ENCODE measurements at places on chromosomes 2 and 18.
A peak's percentile ranks its signal among the peaks of the same experiment; 100 is the strongest.

DNA sequence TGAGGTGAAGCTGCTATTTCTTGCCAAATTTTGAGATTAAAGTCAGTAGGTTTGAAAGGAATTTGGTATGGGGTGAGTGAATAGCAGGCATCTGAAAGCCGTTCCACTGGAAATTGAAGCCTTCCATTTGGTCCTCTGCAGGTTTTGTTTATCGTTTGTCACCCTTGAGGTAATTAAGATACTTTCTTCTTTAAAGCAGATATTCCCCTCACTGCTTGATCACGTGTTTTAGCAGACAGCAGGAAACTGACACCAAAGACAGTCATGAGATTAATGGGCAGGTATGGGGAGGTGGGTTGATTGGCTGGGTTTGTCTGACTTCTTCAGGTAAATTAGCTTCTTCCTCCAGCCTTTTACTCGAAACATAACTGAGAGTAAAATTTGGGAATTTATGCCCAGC is 10.7 kb downstream of the LPIN1 start:
- DNase-seq = no peak

DNA sequence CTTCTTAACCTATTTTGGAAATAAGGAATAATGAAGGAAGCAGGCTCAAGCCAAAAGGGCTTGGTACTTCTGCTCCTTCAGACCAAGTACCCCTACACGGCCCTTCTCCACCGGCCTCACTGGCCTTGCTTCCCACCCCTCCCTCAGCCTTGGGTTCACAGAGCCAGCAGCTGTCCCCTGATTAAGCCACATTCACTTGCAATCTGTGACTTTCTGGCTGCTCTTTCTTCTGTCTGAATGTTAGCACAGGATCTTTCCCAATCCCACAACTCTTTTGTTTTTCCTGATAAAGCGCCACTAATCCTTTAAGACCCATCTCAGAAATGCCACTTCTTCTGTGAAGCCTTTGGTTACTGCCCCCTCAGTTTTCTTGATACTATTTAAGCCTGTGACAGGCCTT is 52.4 kb downstream of the REEP1 start:
- no peak for DNase-seq

DNA sequence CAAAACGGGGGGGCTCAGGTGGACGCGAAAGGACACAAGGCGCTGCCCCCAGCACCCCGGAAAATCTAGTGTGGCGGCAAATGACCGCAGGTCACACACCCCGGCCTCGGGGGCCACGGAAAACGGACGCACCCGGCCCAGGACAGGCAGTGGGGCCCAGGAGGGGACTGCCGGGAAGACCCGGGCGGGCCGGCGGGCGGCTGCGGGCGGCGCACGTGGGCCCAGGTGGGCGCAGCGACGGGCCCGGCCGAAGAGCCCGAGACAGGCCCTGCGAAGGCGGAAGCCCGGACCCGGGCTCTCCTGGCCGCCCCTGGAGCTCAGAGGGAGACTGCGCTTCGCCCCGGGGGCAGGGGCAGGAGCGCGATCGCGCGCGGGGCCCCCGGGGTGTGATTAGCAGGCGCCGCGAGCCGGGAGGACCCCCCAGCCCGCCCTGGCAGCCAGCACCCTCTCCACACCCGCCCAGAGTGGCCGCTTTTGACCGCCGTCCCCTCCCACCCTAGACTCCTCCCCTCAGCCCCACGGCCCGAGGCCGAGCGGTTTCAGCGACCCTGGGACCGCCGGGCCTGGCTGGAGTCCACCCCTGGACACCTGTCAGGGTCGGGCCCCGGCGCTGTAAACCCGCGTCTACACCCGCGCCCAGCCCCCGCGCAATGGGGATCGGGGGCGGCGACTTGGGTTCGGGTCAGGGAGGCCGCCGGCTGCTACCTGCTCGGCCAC is 773 bp downstream of the MBP start:
- no peak for DNase-seq

- no peak for DNase-seq
Observed at GRCh38 chr2:158714420-158714819, 80.7 kb upstream of the DAPL1 start.

GRCh38 chr2:169478339-169478738 is 955 bp upstream of the BBS5 start:
- DNase-seq = no peak

DNA sequence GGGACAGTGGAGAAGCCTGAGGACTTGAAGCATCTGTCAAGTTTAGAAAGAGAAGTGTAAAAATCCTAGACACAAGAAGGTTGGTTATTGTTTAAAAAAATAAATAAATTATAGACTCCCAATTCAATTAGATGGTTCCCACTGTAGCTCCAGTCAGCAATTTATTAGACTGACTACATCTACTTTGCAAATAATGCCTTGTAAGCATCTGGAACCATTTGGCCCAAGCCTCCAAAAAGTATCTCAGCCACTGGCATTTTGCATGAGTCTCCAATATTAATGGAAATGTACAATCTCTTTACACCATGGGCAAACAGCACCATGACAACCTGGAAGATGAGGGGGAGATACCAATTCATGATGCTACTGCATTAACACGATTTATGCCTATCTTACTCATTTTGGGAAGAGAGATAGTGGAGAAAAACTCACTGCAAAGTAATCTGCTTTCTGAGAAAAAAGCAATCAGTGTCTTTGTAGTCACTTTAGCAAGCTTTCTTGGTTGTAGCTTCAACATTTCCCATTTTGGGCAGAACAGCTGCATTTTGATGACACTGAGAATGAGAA is 2.8 kb downstream of the NYAP2 start:
- DNase-seq = peak; percentile 56

DNA sequence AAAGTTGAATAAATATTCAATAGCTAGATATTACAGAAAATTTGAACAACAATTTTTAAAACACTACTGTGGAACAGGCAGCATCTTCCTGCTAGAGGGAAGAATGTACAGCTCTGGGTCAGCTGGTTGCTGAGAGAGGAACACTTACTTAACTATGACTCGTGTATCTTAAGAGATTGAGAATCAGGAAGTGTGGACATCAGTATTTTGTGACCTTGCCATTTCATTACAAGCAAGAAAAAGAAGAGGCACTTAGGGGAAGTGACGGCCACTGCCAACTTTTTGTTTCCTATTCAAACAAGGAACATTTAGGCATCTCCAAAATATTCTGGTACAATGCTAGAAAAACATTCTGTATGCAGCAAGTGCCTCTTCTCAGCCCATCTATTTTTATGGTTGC is 45.9 kb downstream of the ITPRID2 start:
- no peak for DNase-seq

- peak; percentile 35 for DNase-seq
Observed at GRCh38 chr2:136135921-136136906, 18.3 kb upstream of the CXCR4 start.

- DNase-seq = no peak
Observed at GRCh38 chr2:172488556-172488955, 61.2 kb downstream of the ITGA6 start.

GRCh38 chr2:173214213-173214612 is 138.6 kb downstream of the MAP3K20 start:
- DNase-seq = peak; percentile 10

DNA sequence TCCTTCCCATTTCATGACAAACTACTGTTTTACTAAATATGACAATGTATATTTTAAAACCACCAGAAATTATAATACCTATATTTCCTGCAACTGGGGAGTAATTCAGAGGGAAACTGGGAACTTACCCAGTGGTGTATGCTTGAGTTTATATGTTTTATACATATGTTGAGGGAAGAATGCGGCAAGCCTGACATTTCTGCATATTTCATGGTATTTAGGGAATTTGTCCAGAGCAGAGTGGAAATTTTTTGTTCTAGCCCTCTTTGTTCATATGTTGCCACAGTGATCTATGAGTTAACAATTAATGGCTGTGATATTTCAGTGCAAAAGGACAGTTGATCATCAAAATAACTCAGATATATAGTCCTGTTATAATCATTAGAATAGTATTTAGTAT is 230.8 kb upstream of the VWC2L start:
- DNase-seq = no peak

DNA sequence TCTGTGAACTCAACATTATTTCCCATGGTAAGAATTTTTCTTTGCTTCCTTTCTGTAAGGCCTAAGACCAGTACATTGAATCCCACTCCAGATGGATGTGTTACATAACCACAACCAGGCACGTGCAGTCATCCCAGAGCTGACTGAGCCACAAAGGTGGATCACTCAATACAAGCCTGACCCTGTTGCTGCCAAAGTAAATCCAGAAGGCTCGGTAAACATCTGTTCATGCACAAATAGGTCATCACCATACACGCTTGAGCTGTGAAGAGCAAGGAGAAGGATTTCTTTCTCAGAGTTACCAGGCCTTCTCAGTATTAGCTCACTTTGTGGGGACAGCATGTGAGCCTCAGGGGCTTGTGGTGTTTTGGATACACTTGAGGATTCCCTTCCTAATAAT is 791.4 kb upstream of the FANCL start:
- DNase-seq = no peak

- DNase-seq = no peak
Observed at GRCh38 chr2:195382186-195382585, 274.8 kb upstream of the SLC39A10 start.

DNA sequence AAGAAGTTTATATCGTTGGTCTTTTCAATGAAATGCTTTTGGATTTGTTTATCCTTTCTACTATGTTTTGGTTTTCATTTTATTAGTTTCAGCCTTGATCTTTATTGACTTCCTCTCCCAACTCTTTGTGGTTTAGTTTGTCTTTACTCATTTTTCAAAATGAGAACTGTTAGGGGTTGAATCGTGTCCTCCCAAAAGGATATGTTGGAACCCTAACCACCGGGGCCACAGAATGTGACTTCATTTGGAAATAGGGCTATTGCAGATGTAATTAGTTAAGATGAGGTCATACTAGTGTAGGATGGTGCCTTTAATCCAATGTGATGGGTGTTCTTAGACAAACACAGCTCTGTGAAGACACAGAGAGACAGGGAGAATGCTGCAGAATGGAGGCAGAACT is 60.4 kb upstream of the IL1R2 start:
- no peak for DNase-seq

- DNase-seq = no peak
Observed at GRCh38 chr2:177548636-177549035, 156.1 kb downstream of the AGPS start.

- no peak for DNase-seq
Observed at GRCh38 chr2:231923951-231924888, 2.0 kb downstream of the NPPC start.

DNA sequence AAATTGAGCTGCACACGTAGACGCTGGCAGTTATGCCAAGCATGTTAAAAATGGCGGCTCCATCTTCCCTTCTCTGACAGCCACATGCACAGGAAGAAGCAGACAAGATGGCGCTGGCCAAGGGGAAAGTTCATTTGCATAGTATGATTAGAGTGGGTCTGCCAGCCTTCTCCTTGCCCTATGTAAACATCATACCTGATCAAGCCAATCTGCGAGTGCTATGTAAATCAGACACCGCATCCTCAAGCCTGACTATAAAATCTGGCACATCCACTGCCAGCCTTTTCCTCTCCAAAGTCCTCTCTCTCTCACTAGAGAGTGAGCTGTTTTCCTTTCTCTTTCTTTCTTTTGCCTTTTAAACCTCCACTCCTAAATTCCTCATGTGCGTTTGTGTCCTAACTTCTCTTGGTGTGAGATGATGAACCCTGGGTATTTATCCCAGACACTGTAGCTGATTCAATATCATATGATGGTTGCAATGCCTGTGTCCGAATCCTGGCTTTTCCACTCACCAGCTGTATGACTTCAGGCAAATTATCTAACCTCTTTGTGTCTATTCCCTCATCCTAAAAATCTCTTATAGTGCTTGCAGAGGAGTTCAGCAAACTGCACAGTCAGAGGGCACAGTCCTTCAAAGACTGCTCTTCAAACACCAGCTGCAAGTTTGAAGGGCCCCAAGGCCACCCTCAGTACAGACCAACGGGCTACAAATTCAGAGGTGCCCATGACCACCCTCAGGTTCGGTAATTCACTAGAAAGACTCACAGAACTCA is 39.3 kb upstream of the ITSN2 start:
- DNase-seq = no peak

- no peak for DNase-seq
Observed at GRCh38 chr18:13465124-13465446, 246.5 kb downstream of the LDLRAD4 start.

DNA sequence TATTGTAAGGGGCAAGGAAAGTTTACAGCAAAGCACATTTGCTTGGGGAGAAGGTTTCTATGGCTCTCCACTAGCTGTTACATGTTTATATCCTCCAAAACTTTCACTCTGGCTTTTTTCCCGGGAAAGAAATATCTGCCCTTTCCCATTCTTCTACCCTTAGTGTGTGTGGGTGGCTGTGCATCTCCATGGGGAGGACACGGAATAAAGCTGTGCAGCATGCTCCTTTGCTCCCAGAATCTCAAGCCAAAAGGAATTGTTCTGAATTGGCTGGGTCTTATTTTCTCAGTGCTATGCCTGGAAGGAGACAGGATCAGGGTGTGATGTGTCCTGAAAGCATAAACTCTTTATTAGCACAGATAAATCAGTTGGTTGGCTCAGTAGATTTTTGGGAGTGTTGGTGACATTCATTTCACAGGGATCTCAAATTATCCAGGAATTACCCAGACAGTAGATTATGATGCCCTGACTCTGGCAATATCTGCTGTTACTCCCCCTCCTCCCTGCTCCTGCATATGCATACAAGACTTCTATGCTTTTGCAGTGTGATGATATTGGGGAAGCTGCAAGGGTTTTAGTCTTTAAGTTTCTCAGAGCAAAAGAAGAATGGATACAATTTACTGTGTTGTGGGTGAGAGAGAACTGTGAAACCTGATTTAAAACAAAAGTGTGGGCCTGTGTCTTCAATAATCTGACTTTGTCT is 63.1 kb downstream of the PARD3B start:
- DNase-seq = peak; percentile 25

- no peak for DNase-seq
Observed at GRCh38 chr18:57143265-57143664, 3.6 kb upstream of the BOD1L2 start.

DNA sequence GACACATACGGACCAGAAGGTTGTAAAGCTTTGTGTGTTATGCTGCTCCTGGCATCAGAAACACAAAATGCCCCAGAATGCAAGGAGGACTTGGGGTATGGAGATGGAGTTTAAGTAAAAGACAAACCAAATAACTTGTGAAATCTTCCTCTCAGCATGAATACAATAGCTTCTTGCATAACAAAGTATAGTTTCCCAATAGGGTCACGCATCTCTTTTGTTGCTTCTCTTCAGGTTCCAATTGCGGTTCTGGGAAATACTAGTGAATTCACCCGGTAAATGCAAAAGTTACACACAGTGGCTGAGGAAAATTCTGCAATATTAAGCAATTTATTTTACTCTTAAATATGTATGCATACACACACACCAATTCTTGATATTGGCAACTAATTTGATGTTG is 339.2 kb upstream of the EPHA4 start:
- DNase-seq = no peak
